ENCODE measurements at places on chromosomes 13 and 19. TPM values are rescaled to one million over a fixed set of nuclear protein-coding genes. Genes with fewer than 3 reads are reported as not detected.

- DNase-seq: no peak
Measured at GRCh38 chr19:54095136-54095858, 5.3 kb downstream of the OSCAR start.

The SPTBN4 gene
- total RNA-seq: 3.7 TPM

GRCh38 chr19:531009-531752 lies 379 bp upstream of the CDC34 start:
- DNase-seq: peak; percentile 95

DNA sequence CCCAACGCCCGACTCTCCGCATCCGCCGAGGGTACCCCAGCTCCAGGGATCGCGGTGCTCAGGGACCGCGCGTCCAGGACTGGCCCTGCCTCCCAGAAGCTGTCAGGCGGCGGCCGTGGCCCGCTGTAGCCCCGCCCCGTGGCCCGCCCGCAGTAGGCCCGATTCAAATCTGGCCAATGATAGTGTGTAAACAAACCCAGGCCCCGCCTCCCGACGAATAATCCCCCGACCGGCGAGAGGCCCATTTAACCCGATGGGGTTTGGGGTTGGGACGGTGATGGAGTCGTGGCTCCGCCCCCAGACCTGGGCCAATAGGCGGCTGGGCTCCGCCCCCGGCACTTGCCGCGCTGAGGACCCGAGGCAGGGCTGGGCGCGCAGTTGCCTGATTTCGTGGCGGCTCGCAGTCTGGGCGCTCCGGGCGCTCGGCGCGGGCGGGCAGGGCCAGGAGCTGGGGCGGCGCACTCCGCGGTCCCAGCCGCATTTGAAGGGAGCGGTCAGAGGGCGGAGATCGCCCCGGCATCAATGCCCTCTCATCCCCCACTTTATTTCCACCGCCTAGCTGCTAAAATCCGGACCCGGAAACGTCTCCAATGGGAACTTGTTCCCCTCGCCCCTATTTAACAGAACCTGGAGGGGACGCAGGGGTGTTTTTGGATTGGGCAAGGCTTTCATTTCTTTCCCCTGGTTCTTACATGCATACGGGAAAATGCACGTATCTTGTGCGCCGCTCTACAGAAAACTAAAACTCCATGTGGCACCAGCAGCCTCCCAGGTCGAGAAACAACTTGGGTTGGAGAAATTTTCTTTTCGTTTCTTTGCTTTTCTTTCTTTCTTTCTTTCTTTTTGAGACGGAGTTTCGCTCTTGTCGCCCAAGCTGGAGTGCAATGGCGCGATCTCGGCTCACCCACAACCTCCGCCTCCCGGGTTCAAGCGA lies 8.4 kb upstream of the BICRA start:
- DNase-seq: peak; percentile 97

The UBE2L5 gene
- not detected for total RNA-seq

GRCh38 chr19:4063369-4064148 lies 3.1 kb downstream of the ZBTB7A start:
- DNase-seq: no peak

DNA sequence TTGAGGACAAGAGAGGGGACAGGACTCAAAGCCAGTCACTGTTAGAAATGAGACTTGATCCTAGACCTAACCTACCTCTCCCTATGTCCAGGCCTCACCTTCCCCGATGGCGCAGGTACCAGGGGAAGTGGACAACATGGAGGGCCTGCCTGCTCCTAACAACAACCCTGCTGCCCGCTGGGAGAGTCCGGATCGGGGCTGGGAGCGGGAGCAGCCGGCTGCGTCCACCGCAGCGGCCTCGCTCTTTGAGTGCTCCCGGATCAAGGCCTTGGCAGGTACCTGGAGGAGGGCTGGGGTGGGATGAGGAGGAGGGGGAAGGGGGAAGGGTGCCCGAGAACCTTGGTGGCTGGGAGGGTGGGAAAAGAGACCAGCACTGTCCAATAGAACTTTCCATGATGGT lies 5.7 kb downstream of the SPTBN4 start:
- no peak for DNase-seq

DNA sequence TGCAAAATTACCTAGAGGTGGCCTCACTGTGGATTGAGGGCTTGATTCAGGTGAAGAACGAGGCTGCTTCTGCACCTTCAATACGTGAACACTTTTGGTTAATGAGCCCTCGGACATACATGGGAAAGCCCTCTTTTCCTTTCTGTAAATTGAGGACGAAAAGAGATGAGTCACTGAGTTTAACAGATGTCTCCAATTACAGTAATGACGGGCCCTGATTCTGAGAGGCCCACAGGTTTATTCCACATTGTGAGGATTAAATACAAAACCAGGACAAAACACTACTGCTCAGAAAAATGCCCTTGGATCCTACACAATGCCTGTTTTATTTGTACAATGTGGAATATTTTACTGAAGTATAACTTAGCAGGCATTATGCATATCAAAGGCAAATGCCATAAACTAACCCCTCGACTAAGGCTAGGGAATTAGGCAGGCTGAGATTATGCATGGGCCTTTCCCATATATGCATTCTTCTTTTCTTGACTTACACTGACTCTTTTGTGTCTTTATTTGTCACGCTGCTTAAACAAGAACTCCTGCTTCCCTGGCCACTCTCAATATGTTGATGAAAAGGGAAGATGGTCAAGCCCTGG lies 819.9 kb downstream of the OLFM4 start:
- DNase-seq: no peak

DNA sequence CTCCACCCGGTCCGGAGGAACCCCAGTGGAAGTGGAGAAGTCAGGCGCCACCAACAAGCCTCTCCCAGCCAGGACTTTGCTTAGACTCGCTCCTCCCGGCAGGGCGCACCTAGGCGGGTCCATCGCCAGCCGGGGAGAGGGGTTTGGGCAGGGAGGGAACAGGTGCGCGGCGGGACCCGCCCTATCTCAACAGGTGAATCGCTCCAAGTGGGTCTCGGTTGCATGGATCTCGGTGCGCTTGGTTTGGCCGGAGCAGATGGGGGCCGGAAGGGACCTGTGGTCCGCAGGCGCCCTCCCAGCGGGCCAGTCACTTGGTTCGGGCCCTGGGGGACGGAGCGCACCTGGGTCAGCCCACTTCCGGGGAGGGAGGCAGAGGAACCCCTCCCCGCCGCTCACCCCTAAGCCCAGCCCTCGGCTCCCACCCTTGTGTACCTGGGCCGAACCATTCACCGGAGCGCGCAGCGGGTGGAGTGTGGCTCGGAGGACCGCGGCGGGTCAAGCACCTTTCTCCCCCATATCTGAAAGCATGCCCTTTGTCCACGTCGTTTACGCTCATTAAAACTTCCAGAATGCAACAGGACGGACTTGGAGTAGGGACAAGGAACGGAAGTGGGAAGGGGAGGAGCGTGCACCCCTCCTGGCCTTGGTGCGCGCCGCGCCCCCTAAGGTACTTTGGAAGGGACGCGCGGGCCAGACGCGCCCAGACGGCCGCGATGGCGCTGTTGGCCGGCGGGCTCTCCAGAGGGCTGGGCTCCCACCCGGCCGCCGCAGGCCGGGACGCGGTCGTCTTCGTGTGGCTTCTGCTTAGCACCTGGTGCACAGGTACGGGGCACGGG lies at the start of gene LSR:
Gene LSR (plus strand): TSS at position 693 of the 836 bp plus-strand sequence. CDS start 21 bp downstream, at position 714.
- peak; percentile 65 for DNase-seq

The TARM1 gene
- not detected for total RNA-seq

GRCh38 chr19:57027360-57027759 lies 92.4 kb upstream of the USP29 start:
- no peak for DNase-seq

DNA sequence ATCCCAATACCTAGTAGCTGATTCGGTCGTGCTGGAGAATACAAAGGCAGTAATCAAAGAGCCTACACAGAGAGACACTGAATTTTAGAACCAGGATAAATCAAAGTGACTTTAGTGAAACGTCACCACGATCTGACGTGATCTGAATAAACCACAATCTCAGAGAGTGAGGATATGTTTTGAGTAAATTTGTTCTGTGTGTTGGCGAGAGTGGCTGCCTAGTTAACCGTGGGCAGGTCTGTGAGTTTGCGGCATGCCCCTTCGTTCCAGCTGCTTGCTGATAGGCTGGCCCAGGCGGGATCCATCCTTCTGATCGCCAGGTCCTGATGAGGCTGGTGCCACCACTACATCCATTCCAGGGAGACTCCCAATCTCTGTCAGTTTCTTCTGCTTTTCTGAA lies 40.4 kb downstream of the LRCH1 start:
- DNase-seq: no peak

The NLRP12 gene
- total RNA-seq: not detected

- no peak for DNase-seq
Measured at GRCh38 chr13:108915095-108915633, 285.8 kb downstream of the MYO16 start.

DNA sequence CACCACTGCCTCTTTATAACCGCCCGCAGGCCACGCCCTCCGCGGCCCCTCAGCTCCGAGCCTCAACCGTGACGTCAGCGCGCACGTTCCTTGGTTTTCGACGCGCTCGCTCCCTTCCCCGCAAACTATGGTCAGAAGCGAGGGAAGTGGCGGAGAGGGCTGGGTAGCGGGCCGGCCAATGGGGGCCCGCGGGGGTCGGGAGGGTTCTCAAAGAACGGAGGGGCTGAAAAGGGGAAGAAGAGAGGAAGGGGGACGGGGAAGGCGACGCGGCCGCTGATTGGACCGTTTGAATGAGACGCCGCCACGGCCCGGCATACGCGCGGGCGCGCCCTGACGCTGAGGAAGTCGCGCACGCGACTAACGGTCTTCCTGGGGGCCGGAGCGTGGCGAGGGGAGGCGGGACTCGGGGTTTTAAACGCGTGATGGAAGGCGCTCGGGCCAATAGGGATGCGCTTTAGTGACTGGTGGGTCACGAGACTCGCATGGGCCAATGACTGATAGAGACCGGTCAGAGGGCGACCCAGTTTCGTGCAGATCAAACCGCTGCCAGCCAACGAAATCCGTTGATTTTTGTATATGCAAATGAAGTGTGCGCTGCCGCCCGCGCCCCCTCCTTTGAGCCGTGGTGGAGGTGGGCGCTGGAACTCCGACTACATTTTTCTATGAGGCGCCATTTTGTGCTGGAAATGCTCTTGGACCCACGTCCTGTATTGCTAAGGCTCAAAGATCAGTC lies 378 bp upstream of the UBE2S start:
- peak; percentile 96 for DNase-seq

GRCh38 chr19:45514376-45515051 lies 7.2 kb downstream of the VASP start:
- no peak for DNase-seq

- DNase-seq: no peak
Measured at GRCh38 chr13:32390048-32390447, 37.9 kb downstream of the N4BP2L1 start.

The CALR3 gene
- total RNA-seq: not detected

DNA sequence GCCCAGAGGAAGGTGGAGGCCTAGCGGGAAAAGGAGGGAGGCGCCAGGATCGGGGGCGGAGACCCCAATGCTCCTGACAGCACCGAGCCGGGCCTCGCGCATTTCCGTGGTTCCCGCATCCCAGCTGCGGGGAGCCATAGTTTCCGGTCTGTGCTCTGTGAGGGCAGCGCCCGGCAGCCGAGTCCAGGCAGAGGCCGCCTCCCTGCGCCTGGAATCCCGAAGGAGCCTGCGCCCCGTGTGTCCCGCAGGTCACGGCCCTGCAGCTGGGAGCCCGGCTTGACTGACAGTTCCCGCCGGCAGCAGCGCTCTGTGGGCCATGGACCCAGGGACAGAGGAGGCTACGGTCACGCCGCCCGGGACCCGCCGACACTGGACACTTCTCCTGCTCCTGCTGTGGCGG lies 74.6 kb upstream of the C13orf46 start:
- DNase-seq: no peak

The BSG gene
- 170 TPM for total RNA-seq

The ZNF358 gene
- total RNA-seq: 0.59 TPM

The FSTL3 gene
- total RNA-seq: 4.1 TPM

DNA sequence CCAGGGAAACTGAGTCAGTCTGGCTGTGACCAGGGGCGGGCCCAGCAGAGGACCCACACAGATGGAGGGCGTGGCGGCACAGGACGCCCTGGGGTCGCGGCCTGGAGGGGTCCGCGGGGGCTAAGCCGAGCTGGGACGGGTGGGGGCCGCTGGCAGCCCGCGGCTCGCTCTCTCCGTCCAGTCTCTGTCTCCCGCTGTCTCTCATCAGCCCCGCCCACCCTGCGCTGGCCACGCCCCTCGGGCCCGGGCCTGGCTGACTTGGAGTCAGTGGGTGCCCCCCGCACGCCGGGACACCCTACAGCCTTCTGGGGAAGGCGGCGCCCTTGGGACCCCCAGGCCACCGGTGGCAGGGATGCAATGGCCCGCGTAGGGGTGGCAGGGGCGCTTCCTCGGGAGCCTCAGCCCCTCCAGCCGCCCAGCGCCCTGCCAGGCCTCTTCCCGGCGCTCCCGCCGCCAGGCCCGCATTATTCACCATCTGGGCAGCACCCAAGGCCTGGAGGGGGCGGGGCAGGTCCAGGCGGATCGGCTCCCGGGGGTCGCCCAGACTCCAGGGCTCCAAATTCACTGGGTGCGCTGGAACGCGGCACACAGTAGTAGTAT lies at the start of gene TBXA2R:
Gene TBXA2R (minus strand): TSS at position 186 of the 600 bp plus-strand sequence. CDS start 6,241 bp downstream, outside the sequence.
- no peak for DNase-seq

- DNase-seq: no peak
Measured at GRCh38 chr19:55353803-55354697, 469 bp downstream of the COX6B2 start.

The RAB4B gene
- total RNA-seq: 60.6 TPM

The CXCL17 gene
- not detected for total RNA-seq

DNA sequence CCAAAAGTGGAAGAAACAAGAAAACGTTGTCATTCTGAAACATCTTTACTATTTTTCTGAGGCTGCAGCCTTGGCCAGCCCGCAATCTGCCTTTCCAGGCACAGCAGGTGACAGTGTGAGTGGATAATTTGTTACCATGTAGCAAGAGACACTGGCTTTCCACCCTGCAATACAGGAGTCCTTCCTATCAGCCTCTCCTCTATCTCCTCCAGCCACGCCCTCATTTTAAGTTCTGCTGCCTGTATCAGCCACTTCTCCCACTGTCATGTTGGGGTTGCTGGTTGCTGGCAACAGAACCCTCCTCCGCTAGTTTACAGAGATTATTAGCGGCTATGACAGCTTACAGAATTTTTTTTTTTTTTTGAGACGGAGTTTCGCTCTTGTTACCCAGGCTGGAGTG lies 7.7 kb upstream of the LGALS7 start:
- DNase-seq: no peak

- no peak for DNase-seq
Measured at GRCh38 chr19:15441317-15441716, 8.4 kb downstream of the WIZ start.

GRCh38 chr13:75691183-75691582 lies 55.1 kb downstream of the LMO7 start:
- no peak for DNase-seq

The KIR3DL2 gene
- total RNA-seq: 1.1 TPM
